GOT3 (cell line): ENCODE measurements at places on chromosomes 7 and 10.

- DNase-seq: no peak
Observed at GRCh38 chr7:113086431-113086888, at the start of gene GPR85. Gene GPR85 (minus strand): TSS chr7:113086827. CDS start chr7:113084721, 2,106 bp downstream.

DNA sequence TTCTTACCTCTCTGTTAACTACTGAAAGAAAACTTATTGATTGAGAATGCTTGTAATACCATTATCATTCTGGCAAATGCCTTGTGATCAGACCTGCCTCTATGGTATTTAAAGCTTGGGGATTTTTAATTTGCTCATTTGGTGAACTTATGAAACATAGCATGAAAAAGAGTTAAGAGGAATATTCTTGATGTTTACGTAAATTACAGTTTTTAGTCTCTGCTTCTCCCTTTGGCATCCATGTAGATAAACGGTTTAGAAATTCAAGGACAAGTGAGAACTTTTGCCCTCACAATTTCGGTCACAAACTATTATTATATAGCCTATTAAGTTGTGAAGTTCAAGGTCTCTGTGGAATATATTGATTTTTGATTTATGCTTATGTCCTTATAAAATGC is 11.2 kb upstream of the CELF2 start:
- no peak for DNase-seq

- DNase-seq: no peak
Observed at GRCh38 chr7:30252885-30253795, 31.3 kb upstream of the ZNRF2 start.

GRCh38 chr10:116774728-116775151 is 32.4 kb upstream of the HSPA12A start:
- no peak for DNase-seq

DNA sequence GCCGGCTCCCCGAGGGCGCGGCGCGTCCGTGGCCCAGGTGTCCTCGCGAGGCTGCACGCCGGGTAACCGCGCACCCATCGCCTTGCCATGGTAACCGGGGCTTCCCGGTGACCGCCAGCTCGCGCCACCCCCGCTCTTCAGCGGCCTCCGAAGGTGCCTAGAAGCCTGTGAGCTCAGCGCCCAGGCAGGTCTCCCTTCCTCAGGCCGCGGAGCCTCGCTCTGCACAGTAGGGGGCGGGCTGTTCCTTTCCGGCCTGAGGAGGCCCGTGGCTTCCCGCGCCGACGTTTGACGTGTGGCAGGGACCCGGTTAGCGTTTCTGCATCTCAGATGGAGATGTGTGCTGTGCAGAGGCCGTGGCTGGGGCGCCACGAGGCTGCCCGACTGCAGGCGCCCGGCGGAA is 117.1 kb downstream of the DYNC2I1 start:
- no peak for DNase-seq

GRCh38 chr7:130141161-130141883 is 63.9 kb downstream of the TMEM209 start:
- DNase-seq: no peak

DNA sequence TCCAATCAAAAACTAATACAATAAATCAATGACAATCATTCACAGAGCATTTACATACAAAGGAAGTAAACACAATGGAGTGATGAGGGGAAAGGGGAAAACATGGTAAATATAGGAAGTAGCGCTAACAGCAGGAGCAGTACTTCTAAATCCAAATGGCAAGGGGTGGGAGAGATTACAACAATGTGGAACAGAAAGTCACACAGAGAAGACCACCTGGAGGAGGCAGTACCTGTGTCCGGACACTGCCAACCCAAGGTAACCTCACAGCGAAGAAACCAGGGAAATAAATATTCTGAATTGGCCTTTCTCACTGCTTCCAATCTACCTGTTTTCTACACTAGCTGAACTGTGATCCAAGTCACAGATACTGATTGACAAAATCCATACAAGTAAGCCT is 58.2 kb downstream of the ABI1 start:
- DNase-seq: no peak

GRCh38 chr10:13893926-13894325 is 307.2 kb downstream of the PRPF18 start:
- DNase-seq: no peak

DNA sequence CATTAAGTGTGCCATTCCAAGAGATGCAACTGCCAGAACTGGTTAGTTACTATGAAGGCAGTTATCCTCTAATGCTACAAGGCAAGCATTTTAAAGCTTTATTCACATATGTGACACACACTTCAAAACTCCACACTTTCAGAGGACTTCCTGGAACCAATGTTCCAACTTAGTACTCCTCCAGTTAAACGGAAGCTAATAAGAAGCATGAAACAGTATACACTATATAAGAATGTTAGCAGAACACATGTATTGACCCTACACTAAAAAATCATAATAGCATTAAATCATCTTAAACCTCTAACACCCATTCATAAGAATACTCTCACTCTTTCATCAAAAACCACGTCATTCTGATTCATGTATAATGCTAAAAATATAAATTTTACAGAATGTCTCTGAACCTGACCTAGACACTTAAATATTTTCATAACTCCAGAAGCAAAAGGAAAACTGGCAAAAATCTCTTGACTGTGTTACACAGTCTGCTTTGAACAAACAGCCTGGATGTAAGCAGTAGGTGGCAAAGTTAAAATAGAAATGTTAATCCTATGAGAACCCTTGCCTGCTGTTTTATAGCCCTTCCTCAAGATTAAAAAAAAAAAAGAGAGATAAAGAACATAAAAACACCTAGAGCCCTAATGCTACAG is 135.0 kb downstream of the SEMA3C start:
- no peak for DNase-seq

- no peak for DNase-seq
Observed at GRCh38 chr7:28729727-28730126, 228.4 kb downstream of the TRIL start.
